ENCODE measurements at places on chromosomes 3 and 15. TPM values are rescaled to one million over a fixed set of nuclear protein-coding genes. Genes with fewer than 3 reads are reported as not detected.

- no peak for DNase-seq
These were observed 139.5 kb downstream of the TBL1XR1 start for GRCh38 chr3:177057768-177058167.

- no peak for DNase-seq
These were observed 141.7 kb downstream of the NR1D2 start for GRCh38 chr3:24086617-24087404.

- DNase-seq: no peak
These were observed 651 bp downstream of the ACTC1 start for GRCh38 chr15:34794590-34795206.

- DNase-seq: no peak
These were observed 26.1 kb upstream of the TM4SF4 start for GRCh38 chr3:149448331-149448831.

DNA sequence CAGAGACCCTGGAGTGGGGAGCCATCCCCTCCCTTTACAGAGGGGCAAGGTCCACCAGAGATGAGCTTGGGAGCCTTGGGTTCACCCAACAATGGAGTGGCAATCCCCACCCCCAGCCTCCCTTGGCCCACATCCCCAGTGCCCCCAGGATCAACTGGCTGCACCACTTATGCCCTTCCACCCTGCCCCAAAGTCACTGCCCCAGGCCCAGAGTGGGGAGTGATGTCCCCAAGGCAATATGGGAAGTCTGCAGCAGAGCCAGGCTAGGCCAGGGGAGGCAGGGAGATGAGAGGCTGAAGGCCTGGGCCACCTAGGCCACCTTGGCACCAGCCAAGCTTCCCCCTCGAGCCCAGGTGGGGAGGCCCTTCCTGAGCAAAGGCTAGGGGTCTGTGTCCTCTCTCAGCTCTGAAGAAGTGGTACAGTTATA lies 145.5 kb downstream of the SMAD6 start:
- DNase-seq: no peak

- no peak for DNase-seq
These were observed 114.7 kb downstream of the GADL1 start for GRCh38 chr3:30779686-30780287.

DNA sequence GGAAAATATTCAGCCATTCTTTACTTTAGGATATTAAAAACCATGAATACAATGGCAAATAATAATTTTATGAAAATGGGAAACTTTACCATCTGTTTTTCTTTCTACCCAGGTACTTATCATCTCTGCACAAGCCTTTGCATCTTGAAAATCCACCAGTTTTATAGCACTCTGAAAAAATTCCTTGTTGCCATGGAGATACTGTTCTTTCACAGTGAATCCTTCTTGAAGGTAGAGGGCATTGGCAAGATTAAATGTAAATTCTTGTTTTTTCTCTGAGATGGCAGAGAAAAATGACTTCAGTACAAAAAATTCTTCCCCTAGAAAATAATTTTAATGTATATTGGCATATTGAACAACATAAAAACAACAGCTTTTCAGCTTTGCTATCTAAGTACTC lies 6.9 kb downstream of the SERPINI2 start:
- DNase-seq: no peak

GRCh38 chr3:158471639-158472294 lies 99.2 kb upstream of the MLF1 start:
- peak; percentile 14 for DNase-seq

GRCh38 chr15:62712455-62712839 lies 330.1 kb upstream of the TPM1 start:
- no peak for DNase-seq

GRCh38 chr15:69414701-69415167 lies 585 bp downstream of the KIF23 start:
- peak; percentile 88 for DNase-seq

DNA sequence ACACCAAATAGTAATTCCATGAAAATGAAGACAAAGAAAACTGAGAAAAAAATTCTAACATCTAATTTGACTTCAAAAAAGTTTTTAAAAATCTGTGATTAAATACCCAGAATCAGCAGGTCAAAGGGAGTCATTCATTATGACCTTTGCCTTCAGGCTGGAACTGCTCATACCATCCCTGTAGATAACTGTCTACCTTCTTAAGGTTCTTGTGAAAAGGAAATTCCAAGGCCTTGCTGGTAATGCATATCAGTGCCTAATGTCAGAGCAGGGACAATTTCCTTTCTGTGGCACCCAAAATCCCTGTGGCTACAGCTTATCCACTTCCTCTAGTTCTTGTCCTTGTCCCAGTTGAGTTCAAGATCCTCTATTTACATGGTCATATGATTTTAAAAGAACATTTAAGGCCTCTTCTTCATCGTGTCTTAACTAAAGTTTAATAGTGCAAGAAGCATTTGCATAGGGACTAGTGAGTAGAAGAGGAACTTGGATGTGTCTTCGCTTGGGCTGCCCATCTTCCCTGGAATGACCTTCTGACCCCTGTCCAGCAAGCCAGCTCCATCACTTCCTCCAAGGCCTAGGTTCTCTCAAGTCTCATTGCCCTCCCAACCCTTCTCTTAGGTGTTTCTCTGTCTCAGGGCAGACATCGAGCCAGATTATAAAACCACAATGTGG lies 8.7 kb upstream of the PLCL2 start:
- no peak for DNase-seq

- peak; percentile 29 for DNase-seq
These were observed 16.7 kb upstream of the WNT7A start for GRCh38 chr3:13896473-13897154.

GRCh38 chr3:153599685-153600084 lies 437.7 kb downstream of the RAP2B start:
- DNase-seq: peak; percentile 94

DNA sequence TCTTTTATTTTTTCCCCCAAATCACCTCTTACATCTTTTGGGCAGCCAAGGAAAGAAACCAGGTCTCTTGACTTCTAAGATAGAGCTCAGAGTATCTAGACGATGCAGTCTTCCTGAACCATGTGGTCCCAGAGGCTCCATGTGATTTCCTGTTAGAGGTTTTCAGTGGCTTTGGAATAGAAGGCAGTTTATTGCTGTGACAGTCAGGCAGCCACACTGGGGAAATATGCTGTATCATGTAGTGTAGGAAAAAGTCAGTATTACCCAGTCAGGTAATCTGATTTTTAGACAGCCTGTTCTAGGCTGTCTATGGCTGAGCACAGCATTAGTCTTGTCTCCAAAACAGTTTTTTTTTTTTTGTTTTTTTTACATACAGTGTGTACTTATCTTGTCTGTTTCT lies 294.3 kb downstream of the THSD4 start:
- no peak for DNase-seq

GRCh38 chr3:88263417-88264100 lies 113.8 kb downstream of the C3orf38 start:
- DNase-seq: no peak

- no peak for DNase-seq
These were observed 15.1 kb upstream of the SATB1 start for GRCh38 chr3:18440066-18440722.

DNA sequence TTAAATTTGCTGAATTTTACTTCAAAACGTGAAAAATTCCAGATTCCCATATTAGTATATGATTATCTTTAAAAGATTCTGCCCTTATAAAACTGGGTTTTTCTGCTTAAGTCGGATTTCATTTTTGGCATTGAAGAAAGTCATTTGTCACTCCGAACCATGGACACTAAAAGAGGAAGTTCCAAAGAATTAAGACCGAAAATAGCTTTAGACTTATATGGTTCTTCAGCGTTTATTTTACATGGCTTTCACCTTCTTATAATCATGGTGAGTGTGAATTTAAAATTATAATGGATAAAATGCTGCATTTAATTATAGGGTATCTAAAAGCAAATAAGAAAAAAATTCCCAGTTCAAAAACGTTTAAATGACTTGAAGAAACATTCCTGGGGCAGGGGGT lies 1.0 kb downstream of the C3orf38 start:
- no peak for DNase-seq

DNA sequence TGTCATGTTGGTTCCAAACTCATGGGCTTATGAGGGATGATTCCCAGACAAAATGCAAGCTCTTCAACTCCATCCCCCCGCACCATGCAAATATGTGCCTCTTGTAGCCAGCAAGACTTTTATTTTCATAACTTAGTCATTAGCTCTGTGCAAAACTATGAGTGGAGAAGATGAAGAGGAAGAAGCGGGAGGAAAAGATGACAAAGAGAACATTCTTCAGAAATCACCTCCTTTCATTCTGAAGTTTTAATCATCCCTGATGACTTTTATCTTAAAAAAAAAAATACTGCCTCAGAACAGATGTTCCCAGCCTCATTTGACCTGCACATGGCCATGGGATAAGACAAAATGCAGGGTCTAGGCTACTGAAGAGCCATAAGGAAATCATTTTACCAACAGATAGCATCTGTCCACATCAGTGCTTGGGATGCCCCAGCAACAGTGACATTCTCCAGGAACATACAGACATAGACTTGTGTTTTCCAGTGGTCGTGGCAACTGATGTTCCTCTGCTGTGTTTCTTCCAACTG lies 145.5 kb downstream of the WNT5A start:
- DNase-seq: no peak

DNA sequence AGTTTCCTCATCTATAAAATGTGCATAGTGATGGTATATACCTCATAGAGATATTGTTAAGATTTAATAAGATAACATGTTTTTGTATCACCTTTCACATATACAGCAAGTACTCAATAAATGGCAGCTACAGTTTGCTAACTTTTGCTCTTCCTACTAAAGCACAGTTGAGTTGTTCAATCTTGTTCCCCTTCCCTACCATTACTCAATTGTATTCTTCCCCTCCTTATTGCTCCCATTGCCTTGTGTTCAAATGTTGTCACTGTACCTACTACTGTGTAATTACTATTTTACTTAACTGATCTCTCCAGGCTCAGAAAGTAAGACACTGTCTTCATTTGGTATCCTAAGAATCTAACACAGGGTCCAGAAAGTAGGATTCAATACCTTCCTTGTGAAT lies 5.5 kb downstream of the CD47 start:
- DNase-seq: no peak

DNA sequence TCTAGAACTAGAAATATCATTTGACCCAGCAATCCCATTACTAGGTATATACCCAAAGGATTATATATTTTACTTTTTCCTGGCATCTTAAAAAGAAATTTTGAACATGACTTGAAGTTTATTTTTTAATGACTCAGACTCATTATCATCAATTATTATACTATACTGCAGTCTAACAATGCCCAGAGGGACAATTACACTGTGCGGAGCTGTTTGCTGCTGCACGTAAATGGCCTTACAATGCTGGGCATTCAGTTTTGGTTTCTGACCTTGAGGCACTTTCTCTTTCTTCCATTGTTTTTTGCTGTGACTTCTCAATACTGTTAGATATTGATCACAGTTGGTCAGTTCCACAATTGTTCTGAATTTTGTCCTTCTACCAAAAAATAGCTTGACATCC lies 128.8 kb downstream of the GBE1 start:
- no peak for DNase-seq

- DNase-seq: no peak
These were observed 29.1 kb downstream of the SLC6A1 start for GRCh38 chr3:11021611-11022011.

TMCO5A gene
- not detected for total RNA-seq

SYNPR gene
- total RNA-seq: not detected

KIF15 gene
- total RNA-seq: 18.1 TPM

CSTA gene
- 1.7 TPM for total RNA-seq

GPR87 gene
- total RNA-seq: 0.23 TPM

ZDHHC19 gene
- total RNA-seq: not detected

PLSCR1 gene
- total RNA-seq: 117 TPM

LMAN1L gene
- not detected for total RNA-seq

GRK7 gene
- not detected for total RNA-seq

CCR9 gene
- not detected for total RNA-seq

IGSF10 gene
- total RNA-seq: 0.10 TPM

KCNMB2 gene
- not detected for total RNA-seq

NMNAT3 gene
- 1.6 TPM for total RNA-seq

PLCD1 gene
- total RNA-seq: 0.13 TPM

UBAP1L gene
- 1.0 TPM for total RNA-seq

PTPRG gene
- 6.1 TPM for total RNA-seq

Data from MG63 (cell line).